ENCODE measurements at places on chromosomes 5 and 9. TPM values are rescaled to one million over a fixed set of nuclear protein-coding genes. Genes with fewer than 3 reads are reported as not detected.

SPATA31A7 gene
- not detected for total RNA-seq

GRCh38 chr9:93911136-93911745 is 43.9 kb downstream of the BARX1 start:
- no peak for DNase-seq

GRCh38 chr5:159581502-159582249 is 251.4 kb upstream of the IL12B start:
- DNase-seq: no peak

ZBED3 gene
- 0.48 TPM for total RNA-seq

PANK3 gene
- total RNA-seq: 74.5 TPM

SNCAIP gene
- total RNA-seq: not detected

GRCh38 chr5:41145306-41145705 is 68.0 kb downstream of the C6 start:
- DNase-seq: no peak

Data from activated T-helper 2 cell treated with anti-CD3 and anti-CD28 coated beads, Interferon-gamma antibody, Interleukin-2, Interleukin-4, amounts not matched to agents 10 μg/mL and 5 μg/mL and 100 μg/mL, durations not matched to agents 14 hours and 24 hours and 36 hours (primary cell).